ENCODE measurements at places on chromosomes 4 and X.
A peak's percentile ranks its signal among the peaks of the same experiment; 100 is the strongest.

DNA sequence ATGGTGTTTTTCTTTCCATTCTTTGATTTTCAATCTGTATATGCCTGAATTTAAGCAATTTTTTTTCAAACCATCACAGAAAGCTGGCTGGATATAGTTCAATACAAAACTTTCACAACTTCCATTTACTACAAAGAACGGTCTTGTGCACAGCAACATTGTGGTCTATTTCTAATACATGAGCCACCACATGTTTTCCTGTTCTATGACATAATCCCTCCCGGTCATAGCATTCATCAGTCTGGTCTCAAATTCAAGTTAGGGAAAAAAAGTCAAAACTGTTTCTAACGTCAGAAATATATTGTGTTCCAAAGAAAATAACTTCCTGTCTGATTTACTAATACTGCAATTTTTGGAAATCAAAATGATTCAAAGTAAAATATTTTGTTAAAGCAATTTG lies 7.5 kb upstream of the CXCL6 start:
- peak; percentile 44 for DNase-seq

GRCh38 chr4:119559044-119559647 lies 69.5 kb downstream of the PDE5A start:
- peak; percentile 58 for DNase-seq

- DNase-seq = no peak
Measured at GRCh38 chr4:149322203-149322602, 493.4 kb downstream of the IQCM start.

DNA sequence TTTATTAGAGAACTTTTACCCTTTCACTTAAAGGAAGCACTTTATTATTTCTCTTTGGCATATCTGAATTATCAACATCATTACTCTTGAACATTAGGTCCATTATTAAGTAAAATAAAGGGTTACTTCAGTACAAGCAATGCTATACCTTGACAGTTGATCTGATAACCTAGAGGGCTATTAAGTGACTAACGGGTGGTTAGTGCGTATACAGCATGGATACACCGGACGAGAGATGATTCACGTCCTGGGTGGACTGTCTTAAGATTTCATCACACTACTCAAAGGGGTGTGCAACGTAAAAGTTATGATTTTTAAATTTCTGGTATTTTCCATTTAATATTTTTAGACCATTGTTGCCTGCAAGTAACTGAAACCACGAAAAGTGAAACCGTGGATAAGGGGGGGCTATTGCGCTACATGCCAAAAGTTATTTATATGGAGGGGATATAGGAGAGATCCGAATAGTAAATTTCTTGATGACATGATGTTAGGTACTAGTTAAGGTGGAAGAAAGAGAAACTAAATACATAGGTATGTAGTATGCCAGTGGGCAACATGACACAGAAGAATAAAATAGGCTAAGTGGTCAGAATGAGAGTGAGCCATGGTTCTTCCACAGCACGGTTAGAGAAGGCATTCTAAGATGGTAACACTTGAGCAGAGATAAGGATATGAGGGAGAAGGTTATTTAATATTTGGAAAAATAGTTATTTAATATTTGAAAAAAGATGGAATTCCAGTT lies 230.8 kb upstream of the ANKRD50 start:
- no peak for DNase-seq

DNA sequence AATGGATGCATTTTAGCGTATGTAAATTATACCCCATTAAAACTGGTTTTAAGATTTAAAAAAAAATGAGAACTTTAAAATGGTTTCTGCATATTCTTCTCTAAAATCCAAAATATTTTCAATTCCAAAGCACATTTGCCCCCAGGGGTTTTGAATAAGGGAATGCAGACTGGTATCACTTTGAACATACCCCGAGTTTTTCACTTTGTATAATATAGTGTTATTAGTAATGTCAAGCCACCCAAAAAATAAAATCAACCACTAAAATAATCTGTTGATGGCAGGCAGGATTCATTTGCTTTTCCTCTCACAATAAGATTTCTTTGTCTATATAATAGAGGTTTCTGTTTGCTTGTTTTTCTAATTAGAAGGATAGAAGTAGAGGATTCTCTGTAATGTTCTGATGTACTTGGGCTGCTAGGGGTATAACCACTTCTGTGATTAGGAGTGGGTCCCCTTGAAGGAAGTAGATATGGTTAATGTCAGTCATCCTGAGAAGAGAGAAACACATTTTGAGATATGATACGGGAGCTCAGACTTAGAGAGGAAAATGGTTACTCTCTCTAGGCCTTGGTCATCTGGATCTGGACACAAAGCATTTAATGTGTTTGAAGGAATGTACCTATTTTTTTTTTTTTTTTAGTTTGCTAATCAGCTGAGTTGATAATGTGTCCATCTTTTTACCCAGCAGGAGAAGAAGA lies 9.3 kb upstream of the LIN54 start:
- DNase-seq = no peak

GRCh38 chr4:163542275-163542674 lies 47.8 kb downstream of the TMA16 start:
- peak; percentile 56 for DNase-seq

- DNase-seq = no peak
Measured at GRCh38 chr4:153209410-153209809, 5.2 kb downstream of the TRIM2 start.

- DNase-seq = no peak
Measured at GRCh38 chr4:793941-794621, 31.8 kb downstream of the CPLX1 start.

GRCh38 chr4:150600812-150601445 lies 19.0 kb downstream of the MAB21L2 start:
- no peak for DNase-seq

DNA sequence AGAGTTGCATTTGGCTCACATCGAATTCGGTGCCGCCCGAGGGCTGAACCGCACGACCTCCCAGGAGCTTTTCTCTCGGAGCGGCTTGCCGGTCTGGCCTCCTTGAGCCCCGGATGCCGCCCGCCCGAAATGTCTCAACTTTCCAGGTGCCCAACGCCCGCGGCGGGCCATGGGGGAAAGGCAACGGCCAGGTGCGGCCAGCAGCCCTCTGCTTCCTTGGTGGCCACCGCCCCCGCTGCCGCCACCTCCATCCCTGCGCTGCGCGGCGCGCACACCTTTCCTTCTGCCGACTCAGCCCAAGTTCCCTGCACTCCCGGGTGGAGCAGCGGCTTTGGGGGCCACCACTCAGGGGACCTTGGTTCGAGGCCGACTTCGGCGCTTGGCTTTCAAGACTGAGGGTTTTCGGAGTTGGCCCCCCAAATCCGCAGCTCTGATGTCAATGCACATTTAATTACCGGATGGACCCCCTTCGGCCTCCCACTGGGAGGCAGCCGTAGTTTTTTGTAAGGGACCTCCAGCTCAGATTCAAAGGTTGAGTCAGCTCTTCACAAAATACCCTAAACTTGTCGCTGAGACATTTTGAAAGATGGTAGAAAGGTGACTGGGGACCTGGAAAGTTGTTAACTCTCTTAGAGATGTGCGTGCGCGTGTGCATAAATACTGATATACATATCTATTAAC lies 1.1 kb downstream of the AFF2 start:
- DNase-seq = no peak

DNA sequence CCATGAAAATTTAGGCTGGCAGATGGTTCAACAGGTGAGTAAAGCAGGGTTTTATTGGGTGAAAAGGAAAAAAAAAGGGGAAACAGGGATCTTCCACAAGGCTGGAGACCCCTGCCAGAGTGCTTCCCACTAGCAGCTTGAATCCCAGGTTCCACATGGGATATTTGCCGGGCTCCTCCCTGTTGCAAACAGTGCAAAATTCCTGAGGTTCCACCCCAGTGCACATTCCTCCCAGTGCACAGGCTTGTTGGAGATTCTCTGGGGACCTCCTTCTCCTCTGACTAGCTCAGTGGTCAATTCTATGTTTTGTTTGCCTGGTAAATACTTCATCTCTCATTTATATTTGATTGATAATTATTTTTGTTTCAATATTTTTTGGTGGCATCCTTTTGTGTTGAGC lies 66.4 kb upstream of the UGT2B15 start:
- no peak for DNase-seq

GRCh38 chrX:119763836-119764387 lies 5.5 kb downstream of the SOWAHD start:
- DNase-seq = no peak

DNA sequence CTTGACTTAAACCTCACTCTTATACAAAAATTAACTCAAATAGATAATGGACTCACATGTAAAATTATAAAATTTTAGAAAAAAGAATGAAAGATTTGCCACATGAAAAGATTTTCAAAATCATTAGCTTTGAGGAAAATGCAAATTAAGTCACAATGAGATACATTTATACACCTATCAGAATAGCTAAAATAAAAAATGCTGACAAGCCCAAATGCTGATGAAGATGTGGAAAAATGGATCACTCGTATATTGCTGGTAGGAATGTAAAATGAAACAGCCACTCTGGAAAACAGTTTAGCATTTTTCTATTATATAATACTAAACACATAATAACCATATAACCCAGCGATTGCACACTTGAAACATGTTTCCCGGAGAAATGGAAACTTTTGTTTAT lies 316.2 kb downstream of the ANKRD50 start:
- no peak for DNase-seq

GRCh38 chrX:71632923-71633657 lies 14.8 kb upstream of the CXCR3 start:
- DNase-seq = no peak

DNA sequence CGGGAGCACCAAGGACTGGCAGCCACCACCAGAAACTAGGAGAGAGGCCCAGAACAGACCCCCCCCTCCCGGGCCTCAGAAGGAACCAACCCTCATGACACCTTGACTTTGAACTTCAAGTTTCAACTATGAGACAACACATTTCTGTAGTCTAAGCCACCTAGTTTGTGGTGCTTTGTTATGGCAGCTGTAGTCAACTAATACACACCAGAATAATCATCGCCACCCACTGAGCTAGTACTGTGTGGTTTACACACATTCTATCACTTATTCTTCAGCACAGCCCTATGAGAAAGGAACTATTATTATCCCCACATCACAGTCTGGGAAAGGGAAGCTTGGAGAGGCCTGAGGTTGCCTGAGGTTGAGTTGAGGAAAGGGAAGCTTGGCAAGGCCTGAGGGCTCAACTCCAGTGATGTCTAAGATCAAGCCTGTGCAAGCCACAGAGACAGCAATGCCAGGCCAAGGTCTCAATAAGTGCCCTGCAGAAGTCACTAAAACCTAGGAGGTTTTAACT lies 126.6 kb downstream of the FHDC1 start:
- no peak for DNase-seq

DNA sequence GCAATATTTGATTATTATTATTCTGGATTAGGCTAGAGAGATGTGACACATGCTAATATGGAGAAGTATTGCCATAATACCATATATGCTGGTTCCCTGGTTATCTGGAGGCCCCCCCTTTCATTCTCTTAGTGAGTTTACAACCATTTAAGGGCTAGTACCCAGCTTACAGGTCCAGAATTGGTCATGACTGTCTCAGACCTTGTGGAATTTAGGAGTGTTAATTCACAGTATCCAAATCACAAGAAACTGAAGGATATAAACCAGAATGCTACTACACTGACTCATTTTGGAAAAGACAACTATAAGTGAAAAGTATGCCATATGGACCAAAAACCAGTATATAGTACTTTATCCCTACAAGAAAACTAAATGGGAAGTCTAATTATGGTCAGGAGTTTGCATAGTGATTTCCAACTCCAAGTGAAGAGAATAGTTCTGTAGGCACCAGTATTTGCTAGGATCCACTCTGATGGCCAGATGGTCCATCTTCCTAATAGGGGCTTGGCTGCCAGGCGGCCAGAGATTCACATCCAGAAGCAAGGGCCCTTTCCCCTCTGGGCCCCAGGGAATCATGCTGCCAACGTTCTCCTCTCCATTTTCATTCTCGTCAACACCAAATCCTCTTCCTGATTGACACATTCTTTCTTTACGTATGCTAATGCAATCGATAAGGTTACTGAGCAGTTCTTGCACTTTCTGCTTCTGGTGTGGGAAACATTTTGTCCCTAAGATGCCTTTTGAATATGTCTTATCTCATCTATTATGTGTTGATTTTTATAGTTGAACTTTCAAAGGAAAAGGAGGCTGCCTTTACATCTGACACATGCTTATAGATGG lies 123.6 kb downstream of the SHROOM3 start:
- peak; percentile 88 for DNase-seq

GRCh38 chrX:41906515-41907187 lies 16.7 kb downstream of the CASK start:
- DNase-seq = peak; percentile 2

DNA sequence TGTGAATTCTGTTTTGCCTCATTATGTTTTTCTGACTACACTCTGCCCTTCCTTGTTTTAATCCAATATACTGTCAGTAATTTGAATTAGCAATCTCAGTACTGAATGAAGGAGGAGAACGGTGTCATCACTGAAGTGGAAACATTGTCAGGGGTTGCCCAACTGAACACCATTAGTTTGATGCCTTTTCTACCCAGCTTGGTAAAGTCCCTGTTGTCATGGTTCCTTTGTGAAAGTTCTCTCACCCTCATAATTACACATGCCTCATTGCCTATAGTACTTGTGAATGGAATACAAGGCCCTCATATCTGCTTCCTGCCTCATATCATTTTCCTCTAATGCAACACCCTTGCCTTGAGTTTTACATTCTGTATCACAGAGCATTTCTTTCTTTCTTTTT lies 76.9 kb downstream of the RRAGB start:
- DNase-seq = no peak

DNA sequence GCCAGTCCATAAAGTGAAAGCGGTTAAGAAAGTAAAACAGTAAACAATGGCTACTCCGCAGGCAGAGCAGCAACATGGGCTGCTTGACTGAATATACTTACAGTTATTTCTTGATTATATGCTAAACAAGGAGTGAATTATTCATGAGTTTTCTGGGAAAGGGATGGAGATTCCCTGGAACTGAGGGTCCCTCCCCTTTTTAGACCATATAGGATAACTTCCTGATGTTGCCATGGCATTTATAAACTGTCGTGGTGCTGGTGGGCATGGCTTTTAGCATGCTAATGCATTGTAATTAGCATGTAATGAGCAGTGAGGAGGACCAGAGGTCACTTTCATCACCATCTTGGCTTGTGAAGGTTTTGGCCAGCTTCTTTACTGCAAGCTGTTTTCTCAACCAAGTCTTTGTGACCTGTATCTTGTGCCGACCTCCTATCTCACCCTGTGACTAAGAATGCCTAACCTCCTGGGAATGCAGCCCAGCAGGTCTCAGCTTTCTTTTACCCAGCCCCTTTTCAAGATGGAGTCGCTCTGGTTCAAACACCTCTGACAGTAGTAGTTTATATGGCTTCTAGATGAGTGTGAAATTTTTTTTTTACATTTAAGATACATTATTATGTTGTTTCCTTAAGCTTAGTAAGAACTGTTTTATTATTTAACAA lies 514.8 kb upstream of the TENM3 start:
- no peak for DNase-seq
